ENCODE measurements at places on chromosomes 5 and 9.
A peak's percentile ranks its signal among the peaks of the same experiment; 100 is the strongest.

- no peaks in the 10 kb centered on the region for H3K27me3 ChIP-seq
- no peak overlapping the region for H3K4me3 ChIP-seq
- H3K27ac ChIP-seq: no peak overlapping the region
- peaks cover under 1% of the 10 kb centered on the region for H3K4me1 ChIP-seq
Observed at GRCh38 chr5:91137647-91138046, 245.5 kb downstream of the ARRDC3 start.

- no peaks in the 10 kb centered on the region for H3K27me3 ChIP-seq
- H3K4me3 ChIP-seq: no peak overlapping the region
- no peak overlapping the region for H3K27ac ChIP-seq
Observed at GRCh38 chr5:41918105-41918504, 7.0 kb upstream of the FBXO4 start.

DNA sequence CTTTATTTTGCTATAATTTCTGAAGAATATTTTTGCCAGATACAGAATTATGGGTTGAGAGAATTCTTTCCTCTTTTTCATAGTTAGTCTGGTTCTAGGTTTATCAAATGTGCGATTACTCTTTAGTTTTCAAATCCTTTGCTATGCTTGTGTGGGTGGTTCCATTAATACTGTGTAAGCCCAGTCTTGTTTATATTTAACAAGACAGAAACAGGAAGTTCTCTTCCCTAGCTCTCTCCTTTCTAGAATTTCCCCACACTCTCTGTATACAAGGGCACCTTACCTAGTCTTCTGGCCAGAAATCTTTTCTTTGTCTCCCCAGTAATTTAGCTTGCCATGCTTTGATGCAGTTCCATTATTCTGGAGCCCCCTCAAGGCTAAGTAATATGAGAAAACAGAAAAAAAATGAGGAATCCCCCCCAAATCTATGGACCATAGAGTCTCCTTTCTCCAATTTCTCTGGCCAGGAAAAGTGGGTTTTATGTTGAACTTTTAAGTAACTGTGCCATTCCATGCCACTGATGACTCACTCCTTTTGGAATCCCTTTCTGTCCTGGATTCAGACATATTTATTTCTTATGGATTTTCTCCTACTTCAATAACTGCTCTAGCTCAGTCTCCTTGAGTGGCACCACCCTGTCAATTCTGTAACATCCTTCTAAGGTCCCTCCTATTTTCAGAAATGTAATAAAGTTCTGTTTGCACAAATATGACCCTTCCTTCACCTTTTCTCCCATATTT, 1714.1 kb downstream of the EFNA5 start:
- no peaks in the 10 kb centered on the region for H3K36me3 ChIP-seq
- H3K27me3 ChIP-seq: no peaks in the 10 kb centered on the region
- H3K27ac ChIP-seq: no peak overlapping the region
- H3K4me3 ChIP-seq: no peak overlapping the region
- H3K4me1 ChIP-seq: no peaks in the 10 kb centered on the region

GRCh38 chr9:34289159-34289558, 39.9 kb downstream of the KIF24 start:
- H3K4me1 ChIP-seq: no peaks in the 10 kb centered on the region
- no peaks in the 10 kb centered on the region for H3K36me3 ChIP-seq
- no peak for DNase-seq
- no peak overlapping the region for H3K27ac ChIP-seq
- H3K27me3 ChIP-seq: no peaks in the 10 kb centered on the region

- no peaks in the 10 kb centered on the region for H3K36me3 ChIP-seq
- no peak overlapping the region for H3K4me3 ChIP-seq
- no peak overlapping the region for H3K27ac ChIP-seq
Observed at GRCh38 chr5:39157701-39158100, 61.7 kb downstream of the FYB1 start.

DNA sequence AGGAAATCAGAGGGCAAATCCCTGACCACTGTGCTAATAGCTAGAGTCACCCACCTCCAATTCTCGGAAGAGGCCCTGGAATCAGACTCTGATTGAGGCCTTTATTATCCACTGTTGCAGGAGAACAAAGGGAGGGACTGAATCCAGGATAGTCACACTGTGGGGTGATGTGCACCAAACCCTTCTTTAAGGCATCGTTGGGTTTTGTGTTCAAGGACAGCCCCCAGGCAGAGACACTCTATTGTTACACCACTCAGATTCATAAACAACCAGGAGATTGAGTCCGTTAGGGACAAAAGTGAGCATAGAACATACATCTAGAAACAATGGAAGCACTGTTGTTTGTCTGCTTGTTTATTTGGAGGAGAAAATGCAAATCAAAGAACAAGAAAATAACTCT, 124.6 kb upstream of the TBCA start:
- H3K4me3 ChIP-seq: no peak overlapping the region
- no peak for DNase-seq
- no peaks in the 10 kb centered on the region for H3K36me3 ChIP-seq
- H3K27me3 ChIP-seq: no peaks in the 10 kb centered on the region
- no peak overlapping the region for H3K27ac ChIP-seq

DNA sequence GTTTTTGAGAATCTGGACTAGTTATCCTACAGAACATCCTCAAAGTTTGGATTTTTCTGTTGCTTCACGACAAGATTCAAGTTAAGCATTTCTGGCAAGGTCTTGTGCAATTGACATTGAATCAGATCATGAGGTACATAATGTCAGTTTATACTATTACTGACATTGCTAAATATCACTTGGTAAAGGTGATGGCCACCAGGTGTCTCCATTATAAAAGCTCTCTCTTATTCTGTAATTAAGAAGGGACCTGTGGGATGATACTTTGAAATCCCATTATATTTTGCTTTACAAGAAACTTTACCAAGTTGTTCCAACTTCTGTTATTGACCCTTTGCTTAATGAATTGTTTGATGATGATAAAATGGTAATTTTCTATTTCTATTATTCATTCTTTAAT, 131.0 kb upstream of the ASTN2 start:
- H3K27me3 ChIP-seq: no peaks in the 10 kb centered on the region
- no peak for DNase-seq
- no peaks in the 10 kb centered on the region for H3K4me1 ChIP-seq

GRCh38 chr5:180639741-180640610, 9.4 kb downstream of the FLT4 start:
- H3K4me1 ChIP-seq: peaks cover 9% of the 10 kb centered on the region
- no peaks in the 10 kb centered on the region for H3K36me3 ChIP-seq
- no peak overlapping the region for H3K4me3 ChIP-seq
- no peak overlapping the region for H3K27ac ChIP-seq
- no peak for DNase-seq

- H3K27me3 ChIP-seq: no peaks in the 10 kb centered on the region
- no peak for DNase-seq
- no peaks in the 10 kb centered on the region for H3K36me3 ChIP-seq
- H3K4me1 ChIP-seq: peaks cover 14% of the 10 kb centered on the region
- no peak overlapping the region for H3K27ac ChIP-seq
- H3K4me3 ChIP-seq: no peak overlapping the region
Observed at GRCh38 chr9:27347889-27348288, 50.9 kb upstream of the EQTN start.

DNA sequence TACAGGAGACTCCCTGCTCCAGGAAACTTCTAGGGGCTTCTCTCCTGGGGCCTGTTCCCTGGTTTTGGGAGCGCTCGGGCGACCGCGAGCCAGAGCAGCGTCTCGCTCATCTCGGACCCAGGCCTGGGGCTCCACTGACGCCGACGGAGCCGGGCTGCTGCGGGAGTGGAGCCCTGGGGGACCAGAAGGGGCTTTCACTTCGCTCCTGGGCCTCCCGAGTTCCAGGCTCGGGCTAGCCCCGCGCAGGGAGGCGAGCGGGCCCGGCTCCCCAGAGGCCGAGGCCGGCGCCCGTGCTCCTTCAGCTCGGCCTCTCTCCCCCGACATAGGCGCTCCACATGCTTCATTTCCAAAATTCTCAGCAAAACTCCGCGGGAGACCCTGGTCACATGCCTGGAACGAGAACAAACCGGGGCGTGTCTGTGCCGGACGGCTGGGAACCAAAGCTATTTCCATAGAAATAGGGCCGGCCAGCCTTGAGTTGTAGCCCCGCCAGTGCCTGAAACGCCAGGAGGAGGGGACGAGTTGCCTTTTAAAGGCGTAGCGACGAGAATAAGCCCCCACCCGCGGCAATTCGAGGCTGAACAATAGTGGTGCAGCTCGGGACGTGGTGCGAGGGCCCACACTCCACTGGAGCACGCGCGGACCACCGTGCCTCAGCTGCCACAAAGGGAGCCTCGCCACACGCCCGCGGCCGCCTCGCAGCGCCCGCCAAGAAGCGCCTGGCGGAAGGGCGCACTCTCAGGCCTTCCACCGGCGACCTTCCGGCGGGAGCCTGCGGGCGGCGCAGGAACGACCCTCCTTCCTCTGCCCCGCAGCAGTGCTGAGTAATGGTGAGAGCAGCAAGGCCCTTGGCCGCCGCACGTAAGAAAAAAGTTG, 1.1 kb upstream of the G3BP1 start:
- H3K27me3 ChIP-seq: no peaks in the 10 kb centered on the region
- H3K4me3 ChIP-seq: peak overlapping the region; percentile 54
- no peaks in the 10 kb centered on the region for H3K36me3 ChIP-seq
- peak; percentile 66 for DNase-seq
- H3K4me1 ChIP-seq: peaks cover 21% of the 10 kb centered on the region

- no peaks in the 10 kb centered on the region for H3K36me3 ChIP-seq
- no peak for DNase-seq
- H3K4me3 ChIP-seq: no peak overlapping the region
Observed at GRCh38 chr5:54990841-54991258, 5.5 kb upstream of the ESM1 start.

- no peak for DNase-seq
- no peaks in the 10 kb centered on the region for H3K4me1 ChIP-seq
- H3K4me3 ChIP-seq: no peak overlapping the region
Observed at GRCh38 chr5:40490464-40491111, 189.1 kb upstream of the PTGER4 start.

DNA sequence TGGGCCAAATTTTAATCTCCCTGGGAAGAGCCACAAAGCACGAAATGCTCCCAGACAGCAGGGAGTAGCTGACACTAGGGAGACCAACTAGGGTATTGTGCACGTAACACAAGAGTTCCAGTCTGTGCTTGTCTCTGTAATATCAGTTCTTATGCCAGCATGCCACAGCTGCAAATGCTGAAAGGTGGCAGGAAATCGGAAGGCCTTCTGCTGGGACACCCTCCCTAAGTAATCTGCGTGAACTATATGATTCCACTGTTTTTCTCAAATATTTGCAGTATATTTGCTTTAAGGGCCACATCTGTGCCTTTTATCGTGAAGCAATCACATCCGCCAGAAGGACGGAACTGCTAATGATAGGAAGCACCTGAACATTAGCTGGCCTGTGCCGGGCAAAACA, 12.6 kb downstream of the VLDLR start:
- H3K36me3 ChIP-seq: no peaks in the 10 kb centered on the region
- no peaks in the 10 kb centered on the region for H3K27me3 ChIP-seq
- no peak overlapping the region for H3K27ac ChIP-seq
- H3K4me1 ChIP-seq: peaks cover 4% of the 10 kb centered on the region
- DNase-seq: no peak

GRCh38 chr9:76987594-76988200, 31.8 kb upstream of the FOXB2 start:
- no peak for DNase-seq
- H3K4me1 ChIP-seq: no peaks in the 10 kb centered on the region
- H3K4me3 ChIP-seq: no peak overlapping the region
- H3K36me3 ChIP-seq: no peaks in the 10 kb centered on the region
- no peaks in the 10 kb centered on the region for H3K27me3 ChIP-seq

GRCh38 chr9:113446323-113446740, 17.2 kb upstream of the RGS3 start:
- no peaks in the 10 kb centered on the region for H3K4me1 ChIP-seq
- H3K36me3 ChIP-seq: no peaks in the 10 kb centered on the region
- H3K27ac ChIP-seq: no peak overlapping the region
- H3K4me3 ChIP-seq: no peak overlapping the region

DNA sequence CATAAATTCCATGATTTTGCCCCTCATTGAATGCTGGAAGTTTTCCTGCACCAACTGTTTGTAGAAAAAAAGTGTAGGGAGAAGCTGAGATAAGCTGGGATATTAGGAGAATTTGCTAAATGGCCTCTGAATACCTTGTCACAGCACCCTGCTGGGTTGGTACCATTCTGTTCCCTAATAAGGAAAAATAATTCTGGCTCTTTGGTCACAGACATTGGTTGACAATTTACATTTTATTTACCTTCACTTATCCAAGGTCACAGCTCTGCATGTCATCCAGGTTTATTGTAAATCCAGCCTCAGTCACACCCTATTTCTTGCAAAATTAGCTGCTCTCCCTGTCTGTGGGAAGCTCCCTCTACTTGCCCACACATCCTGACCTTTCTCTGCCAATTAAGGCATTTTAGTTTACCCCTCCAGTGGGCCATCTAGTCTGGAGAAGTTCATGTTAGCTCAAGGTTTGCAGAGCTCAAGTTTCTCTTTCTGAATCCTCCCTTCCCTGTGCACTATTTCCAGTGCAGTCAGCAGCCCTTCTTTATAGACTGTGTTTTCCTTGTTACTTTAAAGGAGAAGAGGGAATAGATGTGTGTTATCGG, 115.4 kb upstream of the NTRK2 start:
- H3K4me3 ChIP-seq: no peak overlapping the region
- no peaks in the 10 kb centered on the region for H3K27me3 ChIP-seq
- no peak for DNase-seq
- H3K27ac ChIP-seq: no peak overlapping the region
- H3K36me3 ChIP-seq: no peaks in the 10 kb centered on the region

- H3K4me1 ChIP-seq: no peaks in the 10 kb centered on the region
- DNase-seq: no peak
- H3K27me3 ChIP-seq: no peaks in the 10 kb centered on the region
- no peak overlapping the region for H3K27ac ChIP-seq
- no peaks in the 10 kb centered on the region for H3K36me3 ChIP-seq
Observed at GRCh38 chr5:10503321-10503720, 60.5 kb upstream of the ANKRD33B start.

DNA sequence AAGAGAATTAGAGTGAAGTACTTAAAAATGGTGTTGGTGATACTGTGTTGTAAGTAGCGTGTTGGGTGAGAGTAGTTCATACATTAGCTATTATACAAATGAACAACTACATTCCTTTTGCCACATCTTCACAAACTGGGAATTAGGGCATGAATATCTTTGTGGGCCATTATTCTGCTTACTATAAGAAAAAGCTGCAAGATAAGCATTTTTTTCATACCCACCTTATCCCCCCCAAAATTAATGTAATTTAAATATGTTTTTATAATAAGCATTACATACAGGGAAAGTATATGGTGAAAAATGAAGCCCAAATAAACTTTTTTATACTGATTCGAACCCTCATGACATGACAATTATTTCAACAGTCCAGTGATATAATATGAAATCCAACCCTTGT, 69.5 kb downstream of the FAM81B start:
- no peak overlapping the region for H3K27ac ChIP-seq
- no peak overlapping the region for H3K4me3 ChIP-seq
- no peaks in the 10 kb centered on the region for H3K27me3 ChIP-seq
- DNase-seq: no peak

- peak overlapping the region; percentile 95 for H3K4me3 ChIP-seq
- peaks cover 5% of the 10 kb centered on the region for H3K36me3 ChIP-seq
Observed at GRCh38 chr9:34179213-34180136, 632 bp downstream of the UBAP1 start.

DNA sequence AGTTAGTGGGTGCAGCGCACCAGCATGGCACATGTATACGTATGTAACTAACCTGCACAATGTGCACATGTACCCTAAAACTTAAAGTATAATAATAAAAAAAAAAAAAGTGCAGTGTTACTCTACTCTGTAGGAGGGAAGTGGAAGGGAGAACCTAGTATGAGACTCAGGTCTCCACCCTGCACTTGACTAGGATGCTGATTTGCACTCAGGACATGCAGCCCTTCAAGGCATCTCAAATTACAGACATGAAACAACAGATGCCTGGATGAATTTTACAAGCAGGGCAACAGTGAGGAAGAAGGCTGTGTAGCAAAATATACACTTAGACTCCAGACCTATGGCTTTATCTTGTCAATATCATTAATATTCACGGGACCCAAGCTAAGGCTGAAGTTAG, 16.5 kb downstream of the TRIM32 start:
- H3K4me1 ChIP-seq: no peaks in the 10 kb centered on the region
- no peak overlapping the region for H3K4me3 ChIP-seq
- H3K27ac ChIP-seq: no peak overlapping the region
- no peak for DNase-seq

All from spinal cord (tissue), 10 donors.